Nucleus accumbens (tissue), 56 donors: ENCODE measurements at places on chromosomes 3 and 15.

GRCh38 chr15:99492275-99492674, 73.5 kb upstream of the MEF2A start:
- DNase-seq: no peak

GRCh38 chr15:77749236-77749997, 116.7 kb upstream of the LINGO1 start:
- DNase-seq: no peak

DNA sequence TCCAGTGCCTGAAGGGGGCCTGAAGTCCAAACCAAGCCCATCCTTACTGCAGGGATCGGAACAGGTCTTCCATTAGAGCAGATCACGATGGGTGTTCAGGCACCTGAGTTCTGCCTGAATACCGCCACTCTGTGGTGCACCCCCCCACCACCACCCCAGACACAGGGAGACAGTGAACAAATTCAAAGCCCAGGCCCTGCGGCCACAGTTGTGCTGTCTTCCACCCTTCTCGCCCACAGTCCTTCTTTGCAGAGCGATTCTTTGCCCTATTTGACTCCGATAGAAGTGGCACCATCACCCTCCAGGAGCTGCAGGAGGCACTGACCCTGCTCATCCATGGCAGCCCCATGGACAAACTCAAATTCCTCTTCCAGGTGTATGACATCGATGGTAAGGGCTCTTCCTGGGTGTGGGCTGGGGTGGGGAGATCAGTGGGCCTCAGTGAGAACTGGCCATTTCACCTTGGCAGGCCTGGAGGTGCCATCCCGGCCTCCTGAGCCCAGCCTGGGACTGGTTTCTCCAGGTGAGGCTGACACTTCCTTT, 13.6 kb downstream of the NOX5 start:
- DNase-seq: no peak

DNA sequence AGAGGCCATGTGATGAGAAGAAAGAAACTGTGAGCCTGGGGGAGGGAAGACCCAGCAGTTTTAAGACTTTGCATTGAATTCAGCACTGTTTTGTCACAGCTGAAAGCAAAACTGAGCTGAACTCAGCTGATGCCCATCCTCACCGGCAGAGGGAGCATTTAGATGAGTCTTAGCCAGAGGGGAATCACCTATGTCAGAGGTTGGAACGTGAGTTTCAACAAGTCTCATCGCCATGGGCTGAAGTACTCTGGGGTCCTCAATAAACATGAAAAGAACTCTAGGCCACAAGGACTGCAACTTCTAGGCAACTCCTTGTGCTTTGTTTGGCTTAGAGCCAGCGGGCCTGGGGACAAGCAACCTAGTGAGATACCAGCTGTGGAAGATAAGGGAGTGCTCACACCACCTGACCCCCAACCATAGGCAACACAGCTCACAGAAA, 324.5 kb downstream of the TBL1XR1 start:
- no peak for DNase-seq

- no peak for DNase-seq
These were observed 252.1 kb upstream of the ADAMTS9 start for GRCh38 chr3:64939747-64940450.

- no peak for DNase-seq
These were observed 1.8 kb upstream of the FAN1 start for GRCh38 chr15:30901889-30902288.

GRCh38 chr3:146539315-146539714, 5.1 kb downstream of the PLSCR1 start:
- no peak for DNase-seq

GRCh38 chr3:51568036-51568435, 29.5 kb downstream of the RAD54L2 start:
- no peak for DNase-seq

DNA sequence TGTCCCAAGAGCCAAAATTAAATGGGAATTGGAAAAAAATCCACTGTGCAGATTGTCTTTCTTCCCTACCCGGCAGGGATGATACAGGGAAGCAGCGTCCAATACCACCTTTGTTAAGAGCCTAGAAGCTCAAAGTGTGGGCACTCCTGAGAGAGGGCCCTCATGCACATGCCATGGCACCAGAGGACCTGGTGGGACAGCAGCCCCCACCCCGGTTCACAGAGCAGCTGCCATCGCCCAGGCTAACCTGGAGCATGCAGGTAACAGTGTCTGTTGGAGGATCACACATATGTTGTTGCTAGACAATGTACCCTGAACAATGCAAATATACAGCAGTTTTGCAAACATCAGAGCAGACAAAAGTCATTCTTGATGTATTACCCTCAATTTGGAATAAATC, 206.5 kb downstream of the TJP1 start:
- no peak for DNase-seq

DNA sequence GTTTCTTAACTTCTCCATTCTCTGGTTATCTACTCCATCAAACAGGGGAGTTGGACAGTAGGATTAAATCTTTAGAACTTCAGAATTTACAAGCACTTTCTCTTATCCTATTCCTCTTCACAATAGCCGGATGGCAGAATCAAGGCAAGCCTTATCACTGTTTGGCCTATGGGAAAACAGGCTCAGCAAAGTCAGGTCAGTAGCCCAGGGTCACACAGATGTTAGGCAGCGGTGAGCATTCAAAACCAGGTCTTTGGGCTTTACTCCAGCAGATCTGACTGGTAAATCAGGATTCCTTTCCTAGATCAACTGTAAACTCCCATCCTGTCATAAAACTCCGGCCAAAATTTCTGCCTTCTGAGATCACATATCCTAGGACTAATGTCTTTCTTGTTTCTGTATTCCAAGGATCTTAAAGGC, 258.4 kb downstream of the OPA1 start:
- no peak for DNase-seq

- DNase-seq: no peak
These were observed 37.2 kb downstream of the CCK start for GRCh38 chr3:42228796-42229195.

- no peak for DNase-seq
These were observed 37.3 kb upstream of the CDV3 start for GRCh38 chr3:133535971-133536881.

- DNase-seq: no peak
These were observed 17.3 kb downstream of the IL16 start for GRCh38 chr15:81213982-81214381.

DNA sequence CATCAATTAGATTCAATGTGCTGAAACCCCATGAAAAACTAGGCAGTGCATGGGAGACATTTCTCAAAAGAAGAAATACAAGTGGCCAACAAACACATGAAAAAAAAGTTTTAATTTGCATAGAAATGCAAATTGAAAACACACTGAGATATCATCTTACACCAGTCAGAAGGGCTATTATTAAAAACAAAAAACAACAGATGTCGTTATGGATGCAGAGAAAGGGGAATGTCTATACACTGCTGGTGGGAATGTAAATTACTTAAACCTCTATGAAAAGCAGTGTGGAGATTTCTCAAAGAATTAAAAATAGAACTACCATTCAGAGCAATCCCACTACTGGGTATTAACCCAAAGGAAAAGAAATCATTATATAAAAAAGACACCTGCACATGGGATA, 98.7 kb downstream of the CCNL1 start:
- no peak for DNase-seq

DNA sequence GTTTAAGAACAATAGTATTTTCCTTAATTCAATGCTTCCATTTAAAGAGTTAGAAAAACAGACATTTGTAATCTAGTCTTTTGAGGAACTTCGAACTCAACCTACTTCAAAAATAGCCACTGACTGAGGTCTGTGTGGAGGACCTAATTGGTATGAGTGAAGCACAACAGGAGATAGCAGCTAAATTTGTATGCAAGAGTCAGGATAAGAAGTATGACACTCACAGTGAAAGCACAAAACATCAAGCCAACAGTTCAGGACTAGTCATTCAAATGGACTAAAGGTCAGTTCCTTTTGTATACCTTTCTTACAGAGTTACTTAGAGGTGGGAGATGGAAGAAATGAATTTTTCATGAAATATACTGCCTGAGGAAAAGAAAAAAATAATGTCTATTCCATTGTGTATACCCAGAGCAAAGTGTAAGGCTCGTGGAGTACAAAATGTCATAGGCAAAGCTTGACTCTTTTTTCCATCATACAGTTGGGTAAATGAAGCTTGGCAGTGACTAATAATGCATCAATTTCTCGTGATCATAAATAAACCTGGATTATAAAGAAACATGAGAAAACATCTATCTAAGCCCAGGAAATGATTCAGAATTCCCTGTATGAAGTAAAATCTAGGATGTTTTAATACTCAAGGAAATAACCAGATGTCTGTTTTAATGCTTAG, 1005.2 kb upstream of the CADM2 start:
- DNase-seq: no peak

GRCh38 chr15:80679167-80679803, 15.8 kb upstream of the ABHD17C start:
- DNase-seq: no peak
